Chondrocyte (in vitro differentiated cells): ENCODE measurements at places on chromosomes 4 and X. TPM values are rescaled to one million over a fixed set of nuclear protein-coding genes. Genes with fewer than 3 reads are reported as not detected.

DNA sequence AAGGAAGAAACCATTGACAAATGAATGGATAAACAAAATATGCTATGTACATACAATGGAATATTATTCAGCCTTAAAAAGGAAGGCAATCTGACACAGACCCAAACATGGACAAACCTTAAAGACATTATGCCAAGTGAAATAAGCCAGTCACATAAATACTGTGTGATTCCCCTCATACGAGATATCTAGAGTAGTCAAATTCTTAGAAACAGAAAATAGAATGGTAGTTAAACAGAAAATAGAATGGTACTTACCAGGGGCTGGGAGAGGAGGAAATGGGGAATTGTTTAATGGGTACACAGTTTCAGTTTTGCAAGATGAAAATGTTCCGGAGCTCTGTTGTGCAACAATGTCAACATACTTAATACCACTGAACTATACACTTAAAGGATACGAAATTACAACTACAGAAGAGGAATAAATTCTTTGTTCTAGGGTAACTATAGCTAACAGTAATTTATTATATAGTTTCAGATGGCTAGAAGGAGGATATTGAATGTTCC, 47.8 kb upstream of the DUSP21 start:
- DNase-seq, result no peak

DNA sequence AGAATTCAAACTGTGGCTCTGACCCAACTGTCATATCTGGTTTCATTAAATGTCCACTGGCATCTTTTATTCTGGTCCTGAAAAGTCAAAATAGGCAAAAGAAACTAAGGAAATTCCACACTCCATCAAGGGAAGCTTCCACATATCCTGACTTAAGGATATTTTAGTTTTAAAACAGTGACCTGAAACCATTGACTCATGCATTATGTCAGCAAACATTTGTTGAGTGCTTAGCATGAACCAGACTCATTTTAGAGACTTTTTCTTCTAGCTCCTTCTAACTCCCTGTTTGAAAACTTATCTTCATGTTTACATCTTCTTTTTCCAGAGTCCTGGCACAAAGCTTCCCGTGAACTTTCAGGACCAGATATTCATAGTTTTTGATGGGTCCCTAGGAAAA, 6.9 kb upstream of the CXCL1 start:
- DNase-seq, result no peak

DNA sequence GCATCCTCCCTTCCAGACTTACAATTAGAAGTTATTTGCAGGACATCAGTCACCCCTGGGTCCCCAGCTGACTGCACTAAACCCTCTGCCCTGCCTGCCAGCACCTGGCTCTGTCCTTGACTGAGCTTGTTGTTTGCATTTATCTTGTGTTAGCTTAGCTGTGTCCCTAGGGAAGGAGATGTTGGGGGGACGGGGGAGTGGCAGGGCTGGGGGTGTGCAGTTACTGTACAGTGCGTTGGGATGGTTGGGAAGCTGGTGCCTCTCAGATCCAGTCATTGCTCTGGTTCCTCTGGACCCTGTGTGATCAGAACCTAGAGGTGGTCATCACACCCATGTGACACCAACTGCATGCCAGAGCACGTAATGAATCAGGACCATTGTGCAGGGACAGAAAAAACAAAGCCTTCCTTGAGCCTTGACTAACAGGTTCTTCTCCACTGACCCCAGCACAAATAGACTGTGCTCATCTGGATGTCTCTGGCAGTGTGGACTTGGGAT, 32.7 kb upstream of the PROM1 start:
- DNase-seq, result no peak

DNA sequence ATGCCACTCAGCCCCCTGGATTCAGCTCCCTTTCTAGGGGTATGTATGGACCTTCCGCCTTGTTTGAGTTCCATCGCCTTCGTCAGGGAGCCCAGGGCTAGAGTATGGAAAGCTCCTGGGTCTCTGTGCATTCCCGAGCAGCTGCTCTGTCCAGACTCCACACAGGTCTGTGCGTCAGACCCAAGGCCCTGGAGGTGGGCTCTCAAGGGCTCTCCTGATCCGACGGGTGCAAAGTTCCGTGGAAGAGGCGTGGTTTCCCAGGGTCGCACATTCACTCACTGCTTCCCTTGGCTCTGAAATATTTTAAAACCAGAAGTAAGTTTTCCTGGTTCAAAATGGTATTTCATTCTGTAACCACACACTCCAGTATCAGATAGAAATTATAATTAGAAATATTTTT, 863.2 kb downstream of the TRIML1 start:
- DNase-seq, result no peak

- no peak for DNase-seq
Observed at GRCh38 chr4:75484190-75484589, 30.0 kb downstream of the RCHY1 start.

Gene KLKB1
- 0.17 to 0.63 TPM in 2 of 3 replicates, not detected in the other for total RNA-seq
